ENCODE measurements at places on chromosomes 3 and 15.
A peak's percentile ranks its signal among the peaks of the same experiment; 100 is the strongest.

GRCh38 chr15:85306946-85307686 lies 73.3 kb upstream of the AKAP13 start:
- DNase-seq = no peak

GRCh38 chr3:88059380-88060170 lies 520 bp downstream of the ZNF654 start:
- no peak for DNase-seq

GRCh38 chr3:17091910-17092582 lies 207.3 kb downstream of the PLCL2 start:
- no peak for DNase-seq

GRCh38 chr3:177306252-177306651 lies 109.0 kb upstream of the TBL1XR1 start:
- DNase-seq = no peak

DNA sequence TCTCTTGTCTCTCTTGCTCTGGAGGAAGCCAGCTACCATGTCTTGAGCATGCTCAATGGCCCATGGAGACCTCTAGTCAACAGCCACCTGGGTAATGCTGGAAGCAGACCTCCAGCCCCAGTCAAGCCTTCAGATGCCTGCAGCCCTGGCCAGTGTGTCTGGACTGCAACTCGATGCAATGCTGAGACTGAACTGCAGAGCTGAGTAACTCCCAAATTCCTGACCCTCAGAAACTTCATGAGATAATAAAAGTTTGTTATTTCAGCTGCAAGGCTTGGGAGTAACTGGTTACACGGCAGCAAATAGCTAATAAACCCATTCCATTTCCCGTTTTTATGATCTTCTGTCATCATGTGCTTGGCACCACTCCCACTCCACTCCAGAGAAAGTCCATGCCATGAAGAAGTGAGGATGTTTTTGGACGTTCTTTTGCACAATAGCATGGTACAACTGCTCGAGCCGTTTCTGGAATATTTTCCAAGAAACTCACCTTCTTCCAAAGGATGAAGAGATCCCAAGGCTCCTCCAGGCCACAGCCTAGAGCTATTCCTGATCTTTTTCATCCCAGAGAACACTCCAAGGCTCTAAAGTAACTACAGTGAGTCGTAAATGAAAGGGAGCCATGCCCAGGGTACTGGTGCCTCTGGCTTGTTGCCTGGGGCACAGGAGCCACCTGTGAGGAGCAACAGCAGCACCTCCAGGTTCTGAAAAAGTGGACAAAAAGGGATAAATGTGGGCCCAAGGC lies 72.0 kb upstream of the KLF13 start:
- peak; percentile 23 for DNase-seq

GRCh38 chr3:137194301-137194700 lies 236.5 kb downstream of the IL20RB start:
- DNase-seq = peak; percentile 5

DNA sequence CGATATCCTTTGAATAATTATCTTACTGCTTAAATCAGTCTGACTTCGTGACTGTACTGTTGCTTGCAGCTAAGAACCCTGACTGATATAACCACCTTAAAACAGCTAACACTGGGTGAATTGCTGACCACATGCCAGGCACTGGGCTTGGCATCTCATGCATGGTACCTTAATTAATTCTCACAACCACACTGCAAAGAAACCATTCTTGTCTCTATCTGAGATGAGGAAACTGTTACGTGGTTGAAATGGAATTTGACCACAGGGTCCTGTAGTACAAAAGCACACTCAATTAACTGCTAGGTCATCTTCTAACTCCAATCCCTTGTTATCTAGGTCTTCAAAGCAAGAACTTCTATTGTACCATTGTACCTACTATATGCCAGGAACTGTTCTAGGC lies 92.7 kb upstream of the PRICKLE2 start:
- DNase-seq = peak; percentile 66

GRCh38 chr3:115239717-115240116 lies 92.6 kb upstream of the ZBTB20 start:
- DNase-seq = peak; percentile 93

- DNase-seq = no peak
These were observed 23.2 kb upstream of the ANPEP start for GRCh38 chr15:89837830-89838178.

DNA sequence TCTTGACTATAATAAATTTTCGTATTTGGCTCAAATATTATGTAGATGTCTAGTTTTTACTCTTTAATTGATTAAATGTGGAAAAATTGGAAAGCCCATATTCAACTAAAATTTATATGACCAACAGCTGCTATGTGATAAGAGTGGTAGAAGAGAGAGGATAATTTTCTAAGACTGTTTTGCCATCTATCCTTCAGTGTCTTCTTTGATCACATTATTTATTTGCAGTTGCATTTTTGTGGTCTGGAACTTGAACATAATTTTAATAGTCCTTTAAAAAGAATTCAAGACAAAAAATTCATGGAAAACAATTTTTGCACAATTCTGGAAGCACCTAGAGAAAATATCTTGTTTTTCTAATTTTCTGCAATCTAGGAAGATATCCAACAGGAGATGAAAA lies 213.3 kb upstream of the THBS1 start:
- DNase-seq = no peak

DNA sequence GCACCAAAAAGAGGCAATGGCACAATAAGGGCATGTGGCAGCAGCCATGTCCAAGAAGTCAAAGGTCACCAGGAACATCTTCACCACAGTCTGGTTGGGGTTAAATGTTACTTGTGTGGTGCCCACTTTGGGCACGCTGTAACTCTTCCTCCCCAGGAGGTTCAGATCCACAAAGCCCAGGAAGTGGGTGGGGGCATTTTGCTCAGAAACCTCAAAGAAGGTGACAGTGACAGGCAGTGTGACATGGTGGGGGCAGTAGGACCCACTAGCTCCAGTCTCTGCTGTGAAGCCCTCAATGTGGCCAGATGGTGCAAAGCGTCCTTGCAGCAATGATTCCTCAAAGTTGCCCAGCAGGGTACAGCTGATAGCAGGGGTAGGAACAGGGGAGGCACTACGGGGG lies 5.8 kb downstream of the ZNF80 start:
- DNase-seq = no peak

- no peak for DNase-seq
These were observed 12.3 kb upstream of the TLE3 start for GRCh38 chr15:70109978-70110377.

DNA sequence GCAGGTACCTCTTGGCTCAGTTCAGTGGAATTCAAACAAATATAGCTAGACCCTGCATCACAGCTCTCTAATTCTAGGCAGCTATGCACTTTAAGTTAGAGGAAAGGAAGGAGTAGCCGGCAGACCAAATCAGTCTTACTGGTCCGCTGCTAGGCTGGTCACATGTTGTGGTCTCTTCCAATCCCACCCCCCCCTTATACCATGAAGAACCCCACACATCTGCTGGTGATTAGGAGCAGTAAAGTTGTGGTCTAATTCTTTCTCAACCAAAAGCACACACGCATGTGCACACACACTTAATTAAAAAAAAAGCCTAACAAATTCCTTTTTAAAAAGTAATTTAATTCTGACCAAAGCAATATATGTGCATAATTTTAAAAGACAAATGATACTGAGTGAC lies 16.7 kb upstream of the SH3GL3 start:
- no peak for DNase-seq

DNA sequence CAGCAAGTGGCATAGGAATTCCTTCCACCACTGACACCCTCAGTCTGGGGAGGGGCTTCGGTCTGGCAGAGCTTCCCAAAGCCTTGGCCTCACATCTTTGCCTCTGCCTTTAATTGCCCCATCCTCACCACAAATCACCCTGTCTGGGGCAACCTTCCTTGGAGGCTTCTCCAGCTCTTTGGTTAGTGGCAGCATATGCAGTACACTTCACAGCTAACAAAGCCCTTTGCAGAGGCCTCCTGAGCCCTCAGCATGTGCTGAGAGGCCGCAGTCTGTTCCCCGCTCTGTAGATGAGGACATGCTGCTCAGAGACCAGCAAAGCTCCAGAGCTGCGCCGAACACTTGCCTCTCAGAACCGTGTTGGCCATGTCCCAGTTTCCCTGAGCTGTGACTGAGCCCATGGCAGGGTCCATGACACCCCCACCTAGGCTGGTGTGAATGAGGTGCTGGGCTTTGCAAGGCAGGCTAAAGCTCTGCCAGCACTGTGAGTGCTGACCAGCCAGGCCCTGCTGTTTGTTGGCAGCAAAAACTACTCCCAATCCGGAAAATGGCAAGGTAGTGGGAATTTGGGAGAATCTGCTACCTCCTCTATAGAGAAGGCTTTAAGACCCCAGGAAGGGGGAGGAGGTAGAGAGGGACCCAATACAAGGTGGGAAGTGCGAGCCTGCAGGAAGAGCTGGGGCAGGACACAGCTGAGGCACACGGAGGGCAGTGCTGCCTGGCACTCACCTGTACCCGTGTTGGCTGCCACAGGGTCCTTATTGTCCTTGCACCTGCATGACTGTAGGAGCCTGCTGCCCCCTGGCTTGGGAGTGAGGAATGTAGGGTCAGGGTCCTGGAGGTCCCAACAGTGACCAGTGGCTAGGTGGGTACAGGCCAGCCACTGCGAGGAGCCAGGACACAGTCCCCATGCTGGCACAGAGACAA lies 8.4 kb upstream of the KLF15 start:
- no peak for DNase-seq

DNA sequence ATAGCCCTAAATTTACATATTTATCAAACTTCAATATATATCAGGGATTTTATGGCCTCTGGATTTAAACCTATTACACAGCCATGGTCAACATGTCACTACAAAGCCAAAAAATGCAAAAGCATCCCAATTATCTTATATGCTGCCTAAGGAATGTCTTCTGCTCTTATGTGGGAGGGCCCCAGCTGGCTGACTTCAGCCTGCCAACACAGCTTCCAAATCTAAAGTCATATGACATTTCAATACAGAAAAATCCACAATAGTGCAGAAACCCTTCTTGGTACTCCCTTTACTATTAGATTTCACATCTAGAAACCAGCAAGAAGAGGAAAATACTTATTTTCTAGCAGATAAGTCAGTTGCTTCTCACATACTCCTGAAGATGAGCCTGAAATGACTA lies 6.4 kb downstream of the PFN2 start:
- no peak for DNase-seq

- no peak for DNase-seq
These were observed 157.4 kb upstream of the P2RY1 start for GRCh38 chr3:152677491-152677890.

- no peak for DNase-seq
These were observed 1148.0 kb downstream of the NSUN3 start for GRCh38 chr3:95210878-95211277.
